ENCODE measurements at places on chromosomes 13 and 19. TPM values are rescaled to one million over a fixed set of nuclear protein-coding genes. Genes with fewer than 3 reads are reported as not detected.

GRCh38 chr19:40778706-40779284, 748 bp downstream of the RAB4B start:
- DNase-seq: peak; percentile 95

Gene PRR12
- 10.8 TPM for total RNA-seq

Gene LILRA1
- not detected for total RNA-seq

DNA sequence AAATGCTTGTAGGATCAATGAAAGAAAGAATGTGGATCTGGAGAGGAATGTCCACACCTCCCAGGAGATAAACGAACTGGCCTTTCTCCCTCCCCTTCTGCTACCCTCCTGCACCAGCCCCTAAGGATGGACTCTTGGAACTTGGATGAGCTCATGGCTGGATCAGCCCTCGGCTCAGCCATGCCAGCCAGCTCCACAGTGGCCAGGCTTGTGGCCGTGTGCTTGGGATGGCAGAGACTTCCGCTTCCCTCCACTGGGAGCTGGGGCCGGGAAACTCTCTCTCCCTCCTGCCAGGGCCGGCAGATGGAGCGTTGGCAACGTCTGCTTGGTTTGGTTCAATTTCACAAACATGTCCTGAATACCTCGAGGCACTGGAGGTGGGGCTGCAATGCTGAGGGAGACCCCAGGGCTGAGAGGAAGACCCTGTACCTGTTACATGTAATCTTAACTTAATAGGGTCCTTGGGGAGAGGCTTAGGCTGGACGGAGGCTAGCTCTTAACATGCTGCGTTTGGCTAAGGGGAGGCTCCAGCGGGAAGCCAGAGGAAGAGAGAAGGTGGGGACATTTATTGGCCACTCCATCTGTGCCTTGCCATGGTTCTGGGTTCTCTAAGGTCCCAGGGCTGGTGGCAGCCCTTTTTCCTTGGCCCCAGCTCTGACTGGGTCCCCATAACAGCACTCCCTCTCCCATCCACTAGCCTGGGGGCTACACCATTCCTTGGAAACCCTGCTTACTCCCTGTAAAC, 152.5 kb downstream of the IER2 start:
- peak; percentile 63 for DNase-seq

- DNase-seq: no peak
Observed at GRCh38 chr13:103876571-103876970, 810.4 kb upstream of the SLC10A2 start.

DNA sequence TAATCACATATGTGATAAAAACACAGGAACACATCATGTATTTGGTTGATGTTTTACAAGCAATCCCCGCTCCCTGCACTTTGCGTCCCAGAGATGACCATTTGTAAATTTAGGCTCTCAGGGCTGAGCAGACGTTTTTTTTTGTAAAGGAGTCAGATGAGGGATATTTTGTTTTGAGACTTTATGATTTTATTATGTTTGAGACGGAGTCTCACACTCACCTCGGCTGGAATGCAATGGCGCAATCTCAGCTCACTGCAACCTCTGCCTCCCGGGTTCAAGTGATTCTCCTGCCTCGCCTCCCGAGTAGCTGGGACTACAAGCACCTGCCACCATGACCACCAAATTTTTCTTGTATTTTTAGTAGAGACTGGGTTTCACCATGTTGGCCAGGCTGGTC, 1.4 kb downstream of the TLE6 start:
- DNase-seq: no peak

DNA sequence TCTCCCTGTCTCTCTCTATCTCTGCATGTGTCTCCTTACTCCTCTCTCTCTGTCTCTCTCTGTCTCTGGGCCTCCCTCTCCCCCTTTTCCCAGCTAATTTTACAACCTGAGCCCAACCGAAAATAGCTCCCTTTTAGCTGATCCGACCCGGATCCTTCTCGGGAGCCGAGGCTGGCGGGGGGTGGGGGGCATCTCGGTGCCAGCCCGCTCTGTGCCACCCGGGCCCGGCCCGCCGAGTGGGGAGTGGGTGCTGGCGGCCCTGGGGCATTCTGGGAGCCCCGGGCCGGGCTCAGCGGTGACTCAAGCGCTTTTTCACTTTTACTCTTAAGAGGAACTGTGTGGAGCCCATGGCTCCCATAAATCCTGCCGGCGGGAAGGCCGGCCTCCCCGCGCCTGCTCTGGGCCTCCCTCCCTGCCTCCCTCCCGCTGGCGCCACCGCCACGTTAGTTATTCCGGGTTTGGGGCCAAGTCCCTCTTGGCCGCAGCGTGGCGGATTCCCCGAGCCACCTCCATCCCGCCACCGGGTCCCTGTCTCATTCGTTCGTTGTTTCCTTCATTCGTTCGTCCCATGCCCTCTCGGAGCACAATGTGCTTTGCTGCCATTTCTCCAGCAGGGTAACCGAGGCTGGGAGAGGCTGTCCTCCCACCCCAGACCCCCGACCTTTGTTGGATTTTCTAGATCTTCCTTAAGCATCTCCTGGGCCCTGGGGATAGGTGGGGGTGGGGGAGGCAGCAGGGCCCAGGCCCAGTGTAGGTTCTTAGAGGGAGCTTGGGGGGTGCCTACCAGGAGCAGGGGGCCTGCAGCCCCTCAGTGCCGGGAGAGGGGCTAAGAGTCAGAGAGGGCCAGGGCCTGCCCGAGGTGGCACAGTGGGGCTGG, 3.2 kb downstream of the NFIC start:
- DNase-seq: peak; percentile 82

Gene SOX21
- 3.9 TPM for total RNA-seq

Gene NFIC
- 1.7 TPM for total RNA-seq

- peak; percentile 70 for DNase-seq
Observed at GRCh38 chr13:40813667-40814454, 24.4 kb downstream of the SLC25A15 start.

Gene REX1BD
- 117 TPM for total RNA-seq

Gene SLC44A2
- total RNA-seq: 39.4 TPM

Gene MED25
- total RNA-seq: 49.3 TPM

Gene PEAK3
- total RNA-seq: not detected

- DNase-seq: peak; percentile 53
Observed at GRCh38 chr19:33296488-33296971, 5.8 kb downstream of the CEBPA start.

Gene CGB8
- total RNA-seq: not detected

Gene MYPOP
- total RNA-seq: 2.9 TPM

Gene COLGALT1
- total RNA-seq: 49.5 TPM

- no peak for DNase-seq
Observed at GRCh38 chr19:3116621-3117020, 19.2 kb upstream of the GNA15 start.

GRCh38 chr13:42538996-42539395, 35.0 kb upstream of the TNFSF11 start:
- no peak for DNase-seq

GRCh38 chr13:100644371-100644770, 30.2 kb downstream of the TMTC4 start:
- no peak for DNase-seq

- DNase-seq: peak; percentile 71
Observed at GRCh38 chr19:1861599-1862031, 1.8 kb downstream of the KLF16 start.

- peak; percentile 66 for DNase-seq
Observed at GRCh38 chr19:50877338-50877737, 4.1 kb downstream of the KLK2 start.

Gene PCDH9
- 0.14 TPM for total RNA-seq

All from H7 (cell line).